ENCODE measurements at places on chromosomes 7 and 10. TPM values are rescaled to one million over a fixed set of nuclear protein-coding genes. Genes with fewer than 3 reads are reported as not detected.

DNA sequence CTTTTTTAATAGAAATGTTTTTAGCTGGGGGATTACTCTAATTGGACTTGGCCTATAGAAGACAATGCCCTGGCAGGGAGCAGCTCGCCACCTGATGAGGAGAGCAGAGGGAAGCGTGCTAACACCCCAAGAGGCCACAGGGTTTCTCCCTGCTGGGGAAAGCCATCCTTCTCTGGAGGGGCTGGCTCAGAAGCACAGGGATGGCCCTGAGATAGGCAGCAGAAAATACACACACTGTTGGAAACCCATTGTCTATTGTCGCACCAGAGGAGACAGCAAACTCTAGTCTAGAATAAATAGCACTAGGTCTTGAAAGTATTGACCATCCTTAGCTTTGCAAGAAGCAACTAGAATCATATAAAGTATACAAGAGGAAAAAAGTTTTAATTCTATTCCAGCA, 5.4 kb downstream of the COBL start:
- DNase-seq: no peak

GRCh38 chr7:69060516-69060915, 537.8 kb upstream of the AUTS2 start:
- no peak for DNase-seq

- DNase-seq: no peak
Measured at GRCh38 chr7:3916146-3916545, 615.1 kb downstream of the SDK1 start.

DNA sequence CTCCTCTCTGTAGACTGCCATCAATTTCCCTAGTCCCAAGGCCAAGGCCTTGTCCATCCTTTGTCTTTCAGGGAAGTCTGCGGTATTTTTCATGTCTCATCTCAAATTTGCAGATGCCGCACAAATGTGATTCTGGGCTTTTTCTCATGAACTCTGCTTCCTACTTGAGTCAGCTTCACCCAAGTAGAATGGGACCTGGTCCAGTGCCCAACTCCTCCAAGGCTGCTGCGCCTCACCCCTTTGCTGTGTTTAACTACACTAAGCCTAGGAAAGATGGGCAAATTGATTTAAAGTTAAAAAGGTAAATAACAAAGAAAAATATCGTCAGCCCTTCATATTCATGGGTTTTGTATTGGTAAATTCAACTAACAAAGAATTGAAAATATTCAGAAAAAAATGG, 1092.6 kb upstream of the AUTS2 start:
- DNase-seq: no peak

DNA sequence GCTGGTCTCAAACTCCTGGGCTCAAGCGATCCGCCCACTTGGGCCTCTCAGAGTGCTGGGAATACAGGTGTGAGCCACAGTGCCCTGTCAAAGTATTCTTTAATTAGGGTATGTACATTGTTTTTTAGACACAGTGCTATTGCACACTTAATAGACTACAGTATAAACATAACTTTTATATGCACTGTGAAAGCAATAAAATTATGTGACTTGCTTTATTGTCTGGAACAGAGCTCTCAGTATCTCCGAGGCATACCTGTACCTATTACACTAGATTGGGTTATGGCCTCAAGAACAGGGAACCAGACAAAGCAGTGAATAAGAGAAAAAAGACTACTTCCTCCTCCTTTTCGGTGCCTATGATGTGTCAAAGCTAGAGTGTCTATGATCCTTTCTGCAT, 13.1 kb downstream of the ATOH7 start:
- no peak for DNase-seq

The CAMK1D gene
- 28.6 TPM for total RNA-seq

The SSMEM1 gene
- not detected for total RNA-seq

The TMEM243 gene
- 144 TPM for total RNA-seq

The SEMA3E gene
- total RNA-seq: not detected

The SIRT1 gene
- total RNA-seq: 31.6 TPM

The GIMAP6 gene
- 75.5 TPM for total RNA-seq

The FOXL3 gene
- total RNA-seq: not detected

- DNase-seq: peak; percentile 84
Measured at GRCh38 chr10:59709395-59710125, at the start of gene SLC16A9. TSS of gene SLC16A9 (minus strand) at chr10:59709850. CDS start at chr10:59684291, 25,559 bp downstream.

GRCh38 chr10:103124420-103125096, 68.5 kb downstream of the NT5C2 start:
- DNase-seq: no peak

DNA sequence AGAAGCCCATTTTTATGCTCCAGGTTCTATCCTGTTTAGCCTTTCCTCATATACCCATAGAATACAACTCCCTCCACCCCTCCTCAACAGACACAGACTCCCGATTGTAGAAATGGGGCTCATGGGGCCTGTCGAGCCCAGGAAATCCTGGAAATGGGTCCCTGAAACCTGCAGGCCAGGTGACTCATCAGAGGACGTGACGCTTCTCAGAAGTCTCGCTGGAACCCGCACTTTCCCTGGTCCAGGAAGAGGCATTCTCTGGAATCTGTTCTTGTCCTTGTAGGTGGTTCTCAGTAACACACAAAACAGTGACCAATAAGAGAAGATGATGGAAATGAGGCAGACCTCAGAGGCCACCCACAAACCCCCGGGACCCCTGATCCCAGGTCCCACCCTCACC, 244.8 kb upstream of the PPP2R2D start:
- no peak for DNase-seq

DNA sequence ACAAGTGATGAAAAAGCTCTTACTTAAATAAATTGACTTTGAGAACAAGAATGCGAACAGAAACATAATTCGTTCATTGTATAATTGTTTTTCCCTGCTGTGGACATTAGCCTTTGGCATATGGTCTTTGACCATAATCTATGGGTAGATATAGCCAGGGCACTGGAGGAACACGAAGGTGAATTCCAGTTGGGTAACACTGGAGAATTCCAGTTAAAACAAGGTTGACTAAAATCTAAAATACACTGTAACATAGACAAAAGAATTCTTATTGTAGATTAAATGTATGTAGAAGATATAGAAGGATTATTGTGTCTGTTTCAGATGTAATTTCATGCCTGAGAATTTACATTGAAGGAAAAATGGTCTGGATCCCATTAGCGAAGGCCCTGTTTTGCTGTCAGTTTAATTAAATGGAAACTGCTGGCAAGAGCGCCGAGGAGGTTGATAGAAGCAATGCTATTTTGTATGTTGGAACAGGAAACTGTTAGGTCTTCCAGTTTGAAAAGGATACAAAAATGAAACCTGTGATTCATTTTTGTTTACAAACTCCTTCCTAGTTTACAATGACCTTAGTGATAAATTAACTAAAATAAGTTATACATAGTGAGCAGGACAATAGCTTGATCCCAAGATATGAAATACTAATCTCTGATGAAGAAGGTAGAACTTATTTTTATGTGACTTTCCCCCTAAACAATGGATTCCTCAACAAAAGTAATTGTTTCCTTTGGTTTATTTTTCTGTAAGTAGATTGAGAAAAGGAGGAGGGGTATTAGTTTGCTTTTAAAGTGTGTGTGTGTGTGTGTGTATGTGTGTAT, 68.9 kb downstream of the ARID5B start:
- no peak for DNase-seq

DNA sequence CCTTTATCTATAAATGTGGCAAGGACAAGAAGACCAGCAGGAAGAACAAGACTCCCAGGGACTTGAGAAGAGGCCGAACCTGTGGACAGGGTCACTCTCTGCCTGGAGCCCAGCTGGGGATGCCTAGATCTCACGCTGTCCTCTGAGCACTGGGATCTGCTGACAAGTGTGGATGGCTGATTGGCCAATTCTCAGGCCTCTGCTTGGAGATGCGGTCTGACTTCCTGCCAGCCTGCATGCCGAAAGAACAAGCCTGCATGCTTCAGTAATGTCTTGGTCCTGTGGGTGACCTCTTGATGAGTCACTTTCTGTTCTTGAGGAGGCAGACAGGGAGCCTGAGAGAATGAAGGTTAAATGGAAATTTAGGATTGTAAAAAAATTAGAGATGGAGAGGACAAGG, 84.7 kb downstream of the TMEM178B start:
- DNase-seq: no peak

The ZNF488 gene
- total RNA-seq: 0.26 TPM

DNA sequence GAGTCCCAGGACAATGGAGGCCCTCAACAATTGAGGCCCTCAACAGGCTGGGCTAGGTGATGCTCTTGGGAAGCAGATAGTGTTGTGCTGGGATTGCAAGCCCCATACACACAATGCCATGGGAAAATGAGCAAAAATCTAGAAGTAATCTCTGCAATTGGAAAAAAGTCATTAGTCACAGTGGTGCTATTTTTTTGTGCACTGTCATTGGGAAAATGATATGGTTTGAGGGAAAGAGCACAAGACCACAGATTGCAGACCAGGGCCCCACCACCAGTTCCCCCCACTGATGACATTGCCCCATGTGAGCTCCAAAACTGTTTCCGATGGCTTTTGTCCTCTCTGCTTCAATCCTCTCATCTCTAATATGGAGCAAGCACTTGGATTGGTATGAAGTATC, 1.9 kb downstream of the KCTD7 start:
- DNase-seq: no peak

The THSD7A gene
- total RNA-seq: 5.1 TPM

The FANK1 gene
- 1.0 TPM for total RNA-seq

DNA sequence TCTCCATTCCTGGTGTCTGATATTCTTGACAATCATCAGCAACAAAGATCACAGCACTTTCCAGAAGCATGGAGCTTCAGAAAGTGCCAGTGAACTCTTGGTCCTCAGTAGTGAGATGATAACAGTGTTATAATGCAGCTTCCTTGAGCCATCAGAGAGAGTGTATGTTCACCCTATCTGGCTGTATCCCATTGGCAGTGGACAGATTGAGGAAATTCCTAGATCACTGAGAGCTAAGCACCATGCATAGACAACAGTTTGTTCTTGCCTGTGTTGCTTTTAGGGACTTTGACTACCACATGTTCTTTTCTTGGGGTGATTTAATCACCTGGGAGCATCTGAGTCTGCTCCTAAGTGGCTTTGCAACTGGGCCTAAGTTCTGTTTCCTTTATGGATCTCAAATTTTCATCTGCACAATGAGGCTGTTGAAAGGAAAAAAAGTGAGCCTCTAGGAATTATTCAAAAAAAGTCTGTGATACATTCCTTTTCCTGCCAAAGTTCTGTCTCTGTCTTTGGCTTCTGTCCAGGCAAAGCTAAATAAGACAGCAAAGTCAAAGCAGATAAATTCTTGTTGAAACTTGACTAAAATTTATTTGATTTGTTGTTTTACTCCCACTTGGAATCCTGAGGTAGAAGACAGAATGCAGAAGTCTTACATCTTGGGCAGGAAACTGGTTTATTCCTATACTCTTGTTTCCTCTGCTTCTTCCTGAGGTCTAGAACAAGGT, 14.5 kb upstream of the ZNF282 start:
- DNase-seq: no peak

The IKZF5 gene
- total RNA-seq: 17.3 TPM

The HOXA10 gene
- not detected for total RNA-seq

The SPDYE11 gene
- total RNA-seq: not detected

- DNase-seq: no peak
Measured at GRCh38 chr10:58698777-58699356, 186.2 kb downstream of the BICC1 start.

GRCh38 chr7:82275342-82275741, 168.2 kb downstream of the CACNA2D1 start:
- no peak for DNase-seq

The LIPK gene
- not detected for total RNA-seq

GRCh38 chr10:133394801-133395221, 854 bp downstream of the MTG1 start:
- DNase-seq: no peak

The GOLGA7B gene
- 0.51 TPM for total RNA-seq

GRCh38 chr10:99667108-99667751, 7.9 kb downstream of the ENTPD7 start:
- DNase-seq: no peak

- DNase-seq: peak; percentile 8
Measured at GRCh38 chr7:98387544-98388226, 13.2 kb downstream of the BAIAP2L1 start.

GRCh38 chr7:47783456-47784223, 164.6 kb downstream of the PKD1L1 start:
- no peak for DNase-seq

The NME8 gene
- total RNA-seq: 4.0 TPM

- DNase-seq: no peak
Measured at GRCh38 chr7:113282875-113283274, 164.5 kb upstream of the SMIM30 start.

- DNase-seq: no peak
Measured at GRCh38 chr7:84629216-84629615, 434.6 kb upstream of the SEMA3A start.

GRCh38 chr7:28771906-28772622, 186.1 kb downstream of the TRIL start:
- no peak for DNase-seq

GRCh38 chr10:100163704-100164621, 21.9 kb downstream of the ERLIN1 start:
- DNase-seq: no peak

The ADGRA1 gene
- 0.34 TPM for total RNA-seq

The ATOH7 gene
- total RNA-seq: not detected

DNA sequence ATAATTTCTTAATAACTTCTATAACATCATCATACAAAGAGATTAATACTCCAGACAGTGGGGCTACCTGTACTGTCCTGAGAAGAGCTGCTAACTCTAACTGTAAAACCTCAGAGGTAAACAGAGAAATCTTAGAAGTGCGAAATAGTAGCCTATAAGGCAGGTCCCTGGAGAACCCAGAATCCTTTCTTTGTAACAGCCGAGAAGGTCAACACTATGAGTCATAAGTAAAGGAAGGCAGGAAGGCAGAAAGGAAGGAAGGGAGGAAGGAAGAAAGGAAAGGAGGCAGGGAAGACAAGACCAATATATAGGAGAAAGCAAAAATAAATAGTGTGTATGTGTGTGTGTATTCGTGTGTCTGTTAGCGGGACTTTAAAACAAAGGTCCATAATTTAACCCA, 540.6 kb downstream of the ZWINT start:
- no peak for DNase-seq

GRCh38 chr10:20885678-20886077, 11.4 kb downstream of the NEBL start:
- DNase-seq: no peak

DNA sequence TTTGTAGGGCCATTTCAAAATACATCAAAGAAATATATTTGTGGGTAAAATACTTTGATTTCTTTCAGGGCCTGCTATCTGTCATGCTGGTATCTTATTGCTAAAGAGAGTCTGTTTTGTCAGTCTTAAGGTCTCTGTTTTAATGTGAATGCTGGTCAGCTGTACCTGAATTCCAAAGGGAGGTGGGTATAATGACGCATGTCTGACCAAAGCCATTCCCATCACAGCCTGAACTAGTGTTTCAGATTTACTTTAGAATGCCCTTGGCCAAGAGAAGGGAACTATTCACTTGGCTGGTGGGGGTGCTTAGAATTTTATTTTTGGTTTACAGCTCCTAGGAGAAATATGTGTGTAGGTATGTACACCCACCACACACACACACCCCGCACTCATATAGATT, 30.6 kb upstream of the MYL10 start:
- DNase-seq: no peak

Data from spleen (tissue), 13 donors.